Activated T-cell treated with anti-CD3 and anti-CD28 coated beads, Interleukin-2, amount 50 U/mL, for 72 hours (primary cell): ENCODE measurements at places on chromosomes 6 and 20. TPM values are rescaled to one million over a fixed set of nuclear protein-coding genes. Genes with fewer than 3 reads are reported as not detected.

GRCh38 chr20:58621906-58622548 lies 29.1 kb upstream of the STX16 start:
- no peak for DNase-seq
- H3K27ac ChIP-seq, result no peak overlapping the region
- peaks cover 7% of the 10 kb centered on the region for H3K4me1 ChIP-seq
- peaks cover 7% of the 10 kb centered on the region for H3K27me3 ChIP-seq
- no peak overlapping the region for H3K4me3 ChIP-seq

DNA sequence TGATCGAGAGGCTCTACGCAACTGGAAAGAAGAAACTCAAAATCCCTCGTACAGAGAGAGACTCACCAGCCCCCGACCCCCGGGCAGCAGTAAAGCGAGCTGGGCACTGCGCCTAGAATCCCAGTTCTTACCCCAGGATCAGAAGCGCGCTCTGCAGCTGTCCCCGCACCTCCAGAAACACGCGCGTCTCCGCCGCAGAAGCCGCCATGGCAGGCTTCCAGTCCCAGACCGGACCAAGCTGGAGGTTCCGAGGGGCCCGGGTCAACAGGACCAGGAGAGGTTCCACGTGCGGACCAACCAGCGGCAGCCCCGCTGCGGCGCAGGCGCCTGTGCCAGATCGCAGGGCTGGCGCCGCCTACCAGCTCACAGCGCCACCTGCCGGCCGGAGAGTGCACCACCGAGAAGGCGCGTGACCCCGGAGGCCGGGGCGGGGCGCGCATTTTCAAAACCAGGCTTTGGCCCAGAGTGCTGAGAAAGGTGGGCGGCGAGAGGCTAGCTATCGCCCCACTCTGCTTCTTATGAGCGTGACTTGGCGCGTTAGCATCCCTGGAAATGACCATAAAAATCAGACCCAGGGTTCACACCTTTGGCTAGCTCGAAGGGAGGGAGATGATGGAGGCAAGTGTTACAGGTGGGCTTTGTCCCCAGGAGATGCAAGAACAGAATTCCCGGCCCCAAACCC lies at the start of gene UBE3D:
TSS of gene UBE3D (minus strand) at position 331 of the 682 bp plus-strand sequence. CDS start at position 208, 123 bp downstream.
- H3K36me3 ChIP-seq, result no peaks in the 10 kb centered on the region
- peak within 1 kb of the TSS; percentile 93 for H3K4me3 ChIP-seq
- peaks cover 54% of the 10 kb centered on the region for H3K4me1 ChIP-seq

- H3K4me1 ChIP-seq, result no peaks in the 10 kb centered on the region
- H3K36me3 ChIP-seq, result peaks cover 39% of the 10 kb centered on the region
- no peak overlapping the region for H3K4me3 ChIP-seq
- DNase-seq, result peak; percentile 19
- H3K27ac ChIP-seq, result no peak overlapping the region
Measured at GRCh38 chr6:142207265-142207877, 60.3 kb downstream of the VTA1 start.

DNA sequence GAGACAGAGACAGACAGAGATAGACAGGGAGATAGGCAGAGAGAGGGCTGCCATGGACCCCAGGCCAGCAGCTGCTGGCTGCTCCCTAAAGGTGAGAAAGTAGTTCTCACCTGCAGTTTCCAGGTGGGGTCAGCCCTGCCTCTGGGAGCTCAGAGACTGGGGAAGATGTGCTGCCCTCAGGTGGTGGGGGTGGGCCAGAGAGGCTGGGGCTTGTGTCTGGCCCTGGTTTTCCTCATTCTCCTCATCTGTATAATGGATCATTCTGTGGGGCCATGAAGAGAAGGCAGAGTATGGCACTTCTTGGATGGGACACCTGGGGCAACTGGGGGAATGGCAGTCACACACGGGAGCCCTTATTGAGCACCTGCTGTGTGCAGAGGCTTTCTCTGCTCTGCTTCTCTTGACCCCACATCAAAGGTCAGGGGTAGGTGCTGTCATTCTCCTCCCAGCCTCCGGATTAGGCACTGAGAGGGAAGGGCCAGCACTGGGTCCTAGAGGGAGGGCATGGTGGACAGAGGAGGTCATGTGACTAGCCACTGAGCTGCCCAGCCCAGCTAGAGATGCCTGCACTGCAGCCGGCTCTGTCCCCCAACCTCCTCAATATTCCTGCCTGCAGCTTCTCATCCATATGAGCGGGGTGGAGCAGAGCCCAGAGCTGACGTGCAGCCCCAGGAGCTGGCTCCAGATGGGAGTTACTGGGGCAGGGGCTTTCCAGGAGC lies 4.1 kb downstream of the ANGPT4 start:
- no peaks in the 10 kb centered on the region for H3K4me1 ChIP-seq
- no peak for DNase-seq
- H3K27me3 ChIP-seq, result peaks cover 5% of the 10 kb centered on the region
- H3K4me3 ChIP-seq, result no peak overlapping the region

GRCh38 chr6:31572041-31572911 lies at the start of gene LTA:
Gene LTA (plus strand): TSS chr6:31572289. CDS start chr6:31572743, 454 bp downstream.
- H3K27me3 ChIP-seq, result no peaks in the 10 kb centered on the region
- H3K4me1 ChIP-seq, result peaks cover 98% of the 10 kb centered on the region
- H3K27ac ChIP-seq, result peak within 1 kb of the TSS; percentile 89
- peaks cover 8% of the 10 kb centered on the region for H3K36me3 ChIP-seq

Gene HAO1
- not detected for total RNA-seq

Gene RPS6KA2
- 28.5 TPM for total RNA-seq

DNA sequence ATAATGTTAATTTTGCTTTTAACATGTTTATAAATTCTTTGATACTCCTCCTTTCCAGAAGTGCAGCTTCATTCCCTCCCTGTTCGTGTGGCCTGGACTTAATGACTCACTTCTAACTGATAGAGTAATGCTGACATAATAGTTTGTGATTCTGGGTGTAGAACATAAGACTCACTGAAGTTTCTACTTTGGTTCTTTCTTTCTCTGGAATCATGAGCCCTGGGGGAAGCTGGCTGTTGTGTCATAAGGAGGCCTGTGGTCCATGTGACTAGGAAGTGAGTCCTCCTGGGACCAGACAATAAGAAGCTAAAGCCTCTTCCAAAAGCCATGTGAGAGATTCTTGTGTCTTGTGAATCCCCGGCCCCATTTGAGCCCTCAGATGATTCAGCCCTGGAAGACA lies 30.5 kb upstream of the HLA-G start:
- DNase-seq, result no peak
- no peak overlapping the region for H3K4me3 ChIP-seq
- peaks cover 32% of the 10 kb centered on the region for H3K27me3 ChIP-seq
- H3K27ac ChIP-seq, result no peak overlapping the region
- no peaks in the 10 kb centered on the region for H3K36me3 ChIP-seq
- H3K4me1 ChIP-seq, result peaks cover 12% of the 10 kb centered on the region

Gene COL10A1
- total RNA-seq, result not detected

DNA sequence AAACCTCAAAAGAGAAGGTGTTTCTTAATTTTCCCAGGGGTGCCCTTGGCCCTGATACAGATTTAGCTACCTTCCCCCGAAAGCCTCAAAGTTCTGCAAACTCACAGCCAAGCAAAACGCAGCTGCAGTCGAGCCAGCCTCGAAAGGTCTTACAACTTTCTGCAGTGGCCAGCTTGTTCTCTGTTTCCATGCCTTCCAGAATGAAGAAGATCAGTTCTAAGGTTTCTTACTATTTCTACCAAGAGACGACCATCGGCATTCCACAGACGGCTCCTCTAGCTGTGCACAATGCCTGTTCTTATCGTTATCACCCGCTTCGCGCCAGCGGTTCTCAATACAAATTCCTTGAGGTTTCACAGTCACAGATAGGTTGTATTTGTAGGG lies 28.5 kb upstream of the CCR6 start:
- H3K4me1 ChIP-seq, result peaks cover 62% of the 10 kb centered on the region
- H3K27ac ChIP-seq, result peak overlapping the region; percentile 87
- H3K27me3 ChIP-seq, result peaks cover 48% of the 10 kb centered on the region

Gene MUC21
- total RNA-seq, result not detected

Gene NKX2-2
- total RNA-seq, result not detected

DNA sequence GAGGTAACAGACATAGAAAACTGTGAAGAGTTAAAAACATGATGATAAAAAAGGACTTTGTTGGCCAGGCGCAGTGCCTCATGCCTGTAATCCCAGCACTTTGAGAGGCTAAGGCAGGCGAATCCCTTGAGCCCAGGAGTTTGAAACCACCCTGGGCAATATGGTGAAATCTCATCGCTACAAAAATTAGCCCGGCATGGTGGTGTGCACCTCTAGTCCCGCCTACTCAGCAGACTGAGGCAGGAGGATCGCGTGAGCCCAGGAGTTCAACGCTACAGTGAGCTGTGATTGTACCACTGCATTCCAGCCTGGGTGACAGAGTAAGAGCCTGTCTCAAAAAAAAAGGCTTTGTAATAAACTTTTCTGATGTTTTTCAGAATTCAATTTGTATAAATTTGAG lies 60.1 kb downstream of the GFOD1 start:
- H3K4me3 ChIP-seq, result peak overlapping the region; percentile 78
- H3K36me3 ChIP-seq, result no peaks in the 10 kb centered on the region
- DNase-seq, result peak; percentile 10
- H3K4me1 ChIP-seq, result peaks cover 81% of the 10 kb centered on the region

- DNase-seq, result no peak
- no peak overlapping the region for H3K27ac ChIP-seq
- no peaks in the 10 kb centered on the region for H3K36me3 ChIP-seq
- H3K27me3 ChIP-seq, result peaks cover 29% of the 10 kb centered on the region
Measured at GRCh38 chr6:16959789-16960188, 142.1 kb upstream of the STMND1 start.

DNA sequence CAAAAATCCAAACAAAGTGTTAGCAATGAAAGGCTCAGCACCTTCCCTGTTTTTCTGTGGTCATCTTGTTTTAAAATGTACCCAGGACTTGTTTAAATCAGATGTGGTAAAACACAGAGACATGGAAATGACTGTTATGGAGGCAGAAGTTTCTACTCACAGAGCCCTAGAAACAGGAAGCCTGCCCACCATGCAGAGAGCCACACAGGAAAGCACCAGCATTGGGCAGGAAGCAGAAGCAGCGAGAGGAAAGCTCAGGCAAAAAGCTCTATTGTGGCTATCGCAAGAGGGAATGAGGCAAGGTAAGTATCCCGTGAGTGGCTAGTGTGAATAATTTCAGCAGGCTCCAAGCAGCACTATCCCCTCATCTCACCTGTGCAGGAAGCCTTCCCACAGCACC lies 42.8 kb downstream of the GPR6 start:
- H3K4me3 ChIP-seq, result no peak overlapping the region
- H3K36me3 ChIP-seq, result no peaks in the 10 kb centered on the region
- peaks cover 13% of the 10 kb centered on the region for H3K4me1 ChIP-seq
- DNase-seq, result no peak

Gene TMC2
- total RNA-seq, result not detected

- H3K27me3 ChIP-seq, result no peaks in the 10 kb centered on the region
- no peaks in the 10 kb centered on the region for H3K36me3 ChIP-seq
- DNase-seq, result no peak
- H3K27ac ChIP-seq, result no peak overlapping the region
Measured at GRCh38 chr6:52509281-52510212, 67.3 kb downstream of the TRAM2 start.

- no peak for DNase-seq
- no peak overlapping the region for H3K4me3 ChIP-seq
- H3K4me1 ChIP-seq, result no peaks in the 10 kb centered on the region
- H3K36me3 ChIP-seq, result peaks cover 2% of the 10 kb centered on the region
- H3K27me3 ChIP-seq, result peaks cover 10% of the 10 kb centered on the region
- no peak overlapping the region for H3K27ac ChIP-seq
Measured at GRCh38 chr6:150787429-150787828, 78.1 kb upstream of the MTHFD1L start.

DNA sequence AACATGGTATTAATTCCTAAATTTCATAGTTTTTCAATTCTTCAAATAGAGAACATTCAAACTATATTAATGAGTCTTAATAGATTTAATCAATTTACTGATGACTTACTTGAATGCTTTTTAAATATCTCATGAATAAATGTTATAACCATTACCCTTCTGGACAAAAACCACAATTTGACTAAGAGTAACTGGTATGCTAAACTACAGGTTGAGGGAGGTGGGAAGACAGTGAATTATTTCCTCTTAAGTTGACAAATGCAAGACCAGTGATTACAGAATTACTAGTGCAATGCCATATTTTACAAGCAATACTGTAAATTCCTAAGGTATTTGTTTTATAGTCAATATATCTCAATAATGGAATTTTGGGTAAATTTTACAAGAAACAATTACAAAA lies 65.1 kb downstream of the REV3L start:
- no peaks in the 10 kb centered on the region for H3K36me3 ChIP-seq
- H3K4me3 ChIP-seq, result no peak overlapping the region
- DNase-seq, result no peak
- no peaks in the 10 kb centered on the region for H3K27me3 ChIP-seq
- H3K4me1 ChIP-seq, result peaks cover 9% of the 10 kb centered on the region

Gene TRAPPC3L
- total RNA-seq, result not detected

DNA sequence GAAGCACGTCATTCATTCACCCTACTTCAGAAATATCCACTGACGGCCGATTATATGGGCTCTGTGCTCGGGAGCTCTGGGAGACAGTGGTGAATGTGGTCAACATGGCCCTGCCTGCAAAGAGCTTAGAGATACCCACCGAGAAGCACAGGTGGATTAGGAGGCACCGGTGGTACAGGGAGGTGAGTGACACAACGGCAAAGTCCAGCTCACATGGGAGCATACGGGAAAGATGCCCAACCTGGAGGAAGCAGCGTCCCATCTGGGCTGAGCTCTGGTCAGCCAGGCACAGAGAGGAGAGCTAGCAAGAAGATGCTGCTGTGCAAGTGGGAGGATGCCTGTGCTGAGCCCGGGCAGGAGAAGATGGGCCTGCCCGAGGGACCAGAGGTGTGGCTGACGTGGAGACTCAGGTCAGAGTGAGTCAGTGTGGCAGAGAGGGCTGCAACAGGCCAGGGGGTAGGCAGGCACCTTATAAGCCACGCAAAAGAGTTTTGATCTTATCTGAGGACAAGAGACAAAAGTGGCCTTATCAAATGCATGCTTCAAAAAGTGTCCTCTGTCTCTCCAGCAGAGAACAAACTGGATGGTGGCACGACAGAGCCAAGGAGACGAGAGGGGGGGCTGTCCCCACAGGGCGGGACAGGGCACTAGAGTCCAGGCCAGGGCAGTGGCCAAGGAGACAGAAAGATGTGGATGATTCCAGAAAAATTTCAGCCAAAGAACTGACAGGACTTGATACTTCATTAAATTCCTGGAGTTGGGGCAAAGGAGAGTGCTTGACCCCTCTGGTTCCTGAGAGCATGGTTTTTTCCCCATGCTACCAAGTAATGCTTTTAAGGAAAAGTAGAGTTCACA lies 214.6 kb upstream of the SNX9 start:
- no peak for DNase-seq
- no peak overlapping the region for H3K27ac ChIP-seq
- H3K4me1 ChIP-seq, result peaks cover 11% of the 10 kb centered on the region
- H3K4me3 ChIP-seq, result no peak overlapping the region
- no peaks in the 10 kb centered on the region for H3K36me3 ChIP-seq
